Pancreas (tissue), 10 donors: ENCODE measurements at places on chromosomes 6 and 20. TPM values are rescaled to one million over a fixed set of nuclear protein-coding genes. Genes with fewer than 3 reads are reported as not detected.

Gene ESR1
- polyA plus RNA-seq = 0.27 TPM

Gene BMP6
- 0.40 TPM for polyA plus RNA-seq

Gene FOXQ1
- 2.6 TPM for polyA plus RNA-seq

Gene ARMC12
- polyA plus RNA-seq = 2.2 TPM

Gene TBXT
- polyA plus RNA-seq = not detected

Gene KCNK16
- polyA plus RNA-seq = 121 TPM

Gene NRN1
- polyA plus RNA-seq = 3.4 TPM

Gene PTCHD4
- 0.19 TPM for polyA plus RNA-seq

Gene NOX3
- not detected for polyA plus RNA-seq

Gene PRSS16
- 17.6 TPM for polyA plus RNA-seq

Gene RIN2
- 24.3 TPM for polyA plus RNA-seq

Gene RRBP1
- 170 TPM for polyA plus RNA-seq

Gene SESN1
- 16.0 TPM for polyA plus RNA-seq

Gene DOK5
- 0.46 TPM for polyA plus RNA-seq

Gene FAM209B
- polyA plus RNA-seq = 2.0 TPM

Gene SLC2A10
- 12.0 TPM for polyA plus RNA-seq

Gene CLDN20
- 0.07 TPM for polyA plus RNA-seq

Gene SIRPB1
- 0.19 TPM for polyA plus RNA-seq

Gene C6orf15
- polyA plus RNA-seq = not detected

Gene RSPO3
- polyA plus RNA-seq = 0.92 TPM

Gene BTNL2
- not detected for polyA plus RNA-seq

Gene MICA
- 13.6 TPM for polyA plus RNA-seq

Gene CST4
- polyA plus RNA-seq = not detected

Gene RAET1L
- polyA plus RNA-seq = not detected

Gene CASS4
- polyA plus RNA-seq = 0.31 TPM

Gene CCN2
- 30.4 TPM for polyA plus RNA-seq

Gene IRF4
- polyA plus RNA-seq = 0.05 TPM

Gene CSNK2A1
- polyA plus RNA-seq = 21.2 TPM

Gene PNLDC1
- polyA plus RNA-seq = 1.7 TPM

Gene TMEM74B
- 4.4 TPM for polyA plus RNA-seq

Gene SYNCRIP
- 22.2 TPM for polyA plus RNA-seq

Gene IRAK1BP1
- polyA plus RNA-seq = 2.5 TPM

Gene SLC24A3
- polyA plus RNA-seq = 0.49 TPM

Gene APOBEC2
- 6.6 TPM for polyA plus RNA-seq

Gene GSTA2
- polyA plus RNA-seq = 26.0 TPM

Gene WASF1
- polyA plus RNA-seq = 5.0 TPM

Gene CLVS2
- under 0.01 TPM for polyA plus RNA-seq

Gene CRISP2
- polyA plus RNA-seq = 0.65 TPM

Gene JAG1
- 13.9 TPM for polyA plus RNA-seq

Gene PI16
- 3.0 TPM for polyA plus RNA-seq

Gene BCAS1
- polyA plus RNA-seq = 0.70 TPM

Gene CD40
- polyA plus RNA-seq = 20.8 TPM

Gene RPP21
- 93.1 TPM for polyA plus RNA-seq

Gene ACTL10
- polyA plus RNA-seq = 2.2 TPM

Gene ERVFRD-1
- polyA plus RNA-seq = 0.07 TPM

Gene ZNF318
- 6.2 TPM for polyA plus RNA-seq

Gene RBPJL
- 1,575 TPM for polyA plus RNA-seq

Gene IMPG1
- polyA plus RNA-seq = 0.08 TPM

Gene HIVEP2
- 3.8 TPM for polyA plus RNA-seq

Gene GLP1R
- polyA plus RNA-seq = 3.4 TPM

Gene CST5
- 0.61 TPM for polyA plus RNA-seq

Gene B3GALT4
- 8.7 TPM for polyA plus RNA-seq

Gene ADGRF5
- 7.6 TPM for polyA plus RNA-seq

Gene SNAP25
- 50.3 TPM for polyA plus RNA-seq

Gene BPIFB4
- not detected for polyA plus RNA-seq
